ENCODE measurements at places on chromosomes 2 and 18.

GRCh38 chr2:65545837-65546805 is 113.7 kb upstream of the SPRED2 start:
- no peak for DNase-seq

GRCh38 chr2:151976945-151977353 is 121.9 kb downstream of the CACNB4 start:
- DNase-seq: no peak

DNA sequence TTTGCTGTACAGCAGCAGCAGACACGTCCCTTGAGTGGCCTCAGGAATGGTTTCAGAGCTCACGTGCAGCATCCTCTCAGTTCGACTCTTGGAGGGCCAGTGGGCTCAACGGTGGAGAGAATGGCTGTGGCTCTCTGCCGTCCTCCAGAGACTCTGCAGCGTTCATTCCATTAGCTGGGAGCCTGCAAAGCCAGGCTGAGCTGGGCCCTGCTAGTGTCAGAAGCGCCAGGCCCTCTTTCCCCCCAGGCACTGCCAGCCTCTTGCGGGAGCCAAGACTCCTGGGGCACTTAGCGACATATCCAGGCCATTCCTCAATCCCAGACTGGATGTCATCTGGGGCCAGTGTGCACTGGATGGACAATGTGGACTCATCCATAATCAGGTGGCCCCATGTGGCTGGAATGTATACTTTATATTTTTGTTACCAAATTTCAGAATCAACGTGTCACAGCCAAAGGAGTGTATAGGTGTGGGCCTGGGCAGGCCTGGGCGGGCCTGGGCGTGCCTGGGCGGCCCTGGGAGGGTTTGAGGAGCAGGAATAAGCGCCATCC is 125.1 kb upstream of the EPAS1 start:
- no peak for DNase-seq

- no peak for DNase-seq
Observed at GRCh38 chr2:36545871-36546416, 52.0 kb downstream of the FEZ2 start.

GRCh38 chr2:65620524-65620923 is 188.1 kb upstream of the SPRED2 start:
- no peak for DNase-seq

DNA sequence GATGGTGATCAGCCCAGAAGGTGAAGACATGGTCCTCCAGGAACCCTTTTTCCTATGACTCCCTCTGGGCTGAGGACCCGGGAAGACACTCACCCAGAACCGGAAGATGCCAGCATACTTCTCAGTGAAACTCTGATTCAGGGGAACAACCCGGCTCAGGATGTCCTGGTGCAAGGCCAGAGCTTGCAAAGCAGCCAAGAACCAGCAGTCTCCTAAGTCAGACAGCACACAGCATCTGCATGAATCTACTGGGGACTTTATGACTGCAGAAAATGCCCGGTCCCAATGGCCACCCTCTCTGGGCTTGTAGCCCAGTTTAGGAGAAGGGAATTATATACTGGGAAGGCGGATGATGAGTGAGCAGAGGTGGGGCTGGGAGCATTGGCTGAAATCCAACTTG is 15.3 kb downstream of the CAPN14 start:
- DNase-seq: no peak

DNA sequence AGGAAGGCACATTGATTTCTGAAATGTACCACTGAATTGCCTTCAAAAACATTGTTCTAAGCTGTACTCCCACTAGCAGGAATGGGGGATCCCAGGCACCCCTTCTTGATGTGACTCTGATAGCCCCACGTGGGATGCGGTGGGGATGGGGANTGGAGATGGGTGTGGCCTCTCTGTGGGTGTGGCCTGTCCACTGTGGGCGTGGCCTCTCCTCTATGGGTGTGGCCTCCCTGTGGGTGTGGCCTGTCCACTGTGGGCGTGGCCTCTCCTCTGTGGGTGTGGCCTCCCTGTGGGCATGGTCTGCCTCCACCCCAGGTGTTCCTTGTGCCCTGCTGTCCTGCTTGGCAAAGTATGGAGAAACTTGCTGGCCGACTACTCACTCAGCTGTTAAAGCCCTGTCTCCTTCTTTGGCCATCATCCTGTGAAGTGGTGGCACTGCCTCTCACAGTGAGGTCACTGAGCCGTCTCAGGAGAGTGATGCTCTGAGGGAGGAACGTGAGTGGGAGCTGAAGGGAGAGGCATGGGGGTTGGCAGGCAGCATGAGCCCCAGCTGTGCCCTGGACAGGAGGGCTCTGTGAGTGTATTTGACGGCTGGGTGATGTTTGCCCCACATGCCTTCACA is 6.7 kb upstream of the PARD6G start:
- DNase-seq: no peak

GRCh38 chr2:155382776-155383175 is 684.3 kb downstream of the KCNJ3 start:
- no peak for DNase-seq

DNA sequence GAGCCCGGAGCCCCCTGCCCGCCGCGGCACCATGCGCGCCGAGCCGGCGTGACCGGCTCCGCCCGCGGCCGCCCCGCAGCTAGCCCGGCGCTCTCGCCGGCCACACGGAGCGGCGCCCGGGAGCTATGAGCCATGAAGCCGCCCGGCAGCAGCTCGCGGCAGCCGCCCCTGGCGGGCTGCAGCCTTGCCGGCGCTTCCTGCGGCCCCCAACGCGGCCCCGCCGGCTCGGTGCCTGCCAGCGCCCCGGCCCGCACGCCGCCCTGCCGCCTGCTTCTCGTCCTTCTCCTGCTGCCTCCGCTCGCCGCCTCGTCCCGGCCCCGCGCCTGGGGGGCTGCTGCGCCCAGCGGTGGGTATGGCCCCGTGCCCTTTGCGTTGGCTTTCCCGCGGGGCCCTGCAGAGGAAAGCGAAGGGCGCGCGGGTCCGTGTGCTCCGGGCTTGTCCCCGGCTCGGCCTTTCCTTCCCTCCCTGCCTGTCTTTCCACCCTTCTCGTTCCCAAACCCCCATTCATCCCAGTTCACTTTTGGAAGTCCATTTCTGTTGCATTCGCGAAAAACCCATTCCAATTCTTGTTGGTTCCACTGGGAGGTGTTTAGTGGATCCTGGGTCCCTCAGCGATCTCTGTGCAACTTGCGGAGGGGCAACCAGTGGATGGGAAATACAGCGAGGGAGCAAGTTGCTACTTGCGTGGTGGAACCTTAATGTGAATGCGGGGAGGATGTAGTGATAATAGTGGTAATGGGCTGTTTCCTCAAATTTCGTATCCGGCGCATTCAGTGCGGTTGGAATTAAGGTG is 599 bp downstream of the ADAM23 start:
- DNase-seq: peak; percentile 24

DNA sequence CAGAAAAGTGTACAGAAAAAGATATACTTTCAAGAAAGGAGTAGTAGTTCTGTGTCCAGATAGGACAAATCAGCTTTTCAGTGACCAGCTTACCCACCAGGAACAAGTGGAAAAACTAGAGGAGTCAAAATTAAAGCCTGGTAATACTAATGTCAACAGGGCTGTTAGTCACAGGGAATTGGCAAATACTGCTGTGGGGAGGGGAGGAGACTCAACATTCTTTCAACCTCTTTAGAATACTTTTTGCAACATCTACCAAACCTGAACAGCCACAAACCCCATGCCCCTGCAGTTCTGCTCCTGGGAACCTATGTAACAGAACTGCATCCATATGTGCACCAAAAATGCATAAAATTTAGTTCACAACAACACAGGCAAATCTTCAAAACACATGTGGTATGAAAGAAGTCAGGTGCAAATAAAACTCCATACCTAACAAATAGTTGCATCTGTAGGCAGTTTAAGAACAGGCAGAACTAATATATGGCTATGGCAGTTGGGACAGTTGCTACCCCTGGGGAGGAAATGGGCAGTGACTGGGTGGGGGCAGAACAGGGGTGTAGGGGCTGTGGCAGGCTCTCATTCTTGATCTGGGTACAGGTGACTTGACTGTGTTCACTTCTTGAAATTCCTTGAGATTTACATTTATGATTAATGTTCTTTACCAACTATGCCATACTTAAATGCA is 9.7 kb downstream of the CMPK2 start:
- DNase-seq: no peak

DNA sequence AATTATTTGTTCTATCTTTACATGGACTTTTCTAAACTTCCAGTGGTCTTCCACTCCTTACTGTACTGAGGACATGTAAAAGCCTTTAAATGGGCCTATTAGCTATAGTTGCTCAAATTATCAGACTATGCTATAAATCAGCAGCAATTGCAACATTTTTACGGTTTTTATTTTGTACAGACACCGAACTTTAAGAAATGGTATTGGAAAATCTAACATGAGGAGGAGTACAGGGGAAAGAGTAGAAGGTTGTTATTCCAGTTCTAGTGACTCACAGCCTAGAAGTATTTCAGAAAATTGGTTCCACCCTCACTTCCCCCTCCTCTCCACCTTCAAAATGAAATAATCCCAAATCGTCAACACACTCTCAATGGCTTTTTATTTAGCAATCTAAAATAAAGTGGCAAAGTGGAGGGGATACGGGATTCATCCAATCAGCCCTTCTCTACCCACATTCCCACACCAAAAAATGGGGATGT is 1.1 kb downstream of the NCKAP1 start:
- DNase-seq: no peak

- DNase-seq: peak; percentile 31
Observed at GRCh38 chr2:74458938-74459363, 713 bp downstream of the WBP1 start.
